Dorsolateral prefrontal cortex (tissue), 122 donors: ENCODE measurements at places on chromosomes 6 and 20.
A peak's percentile ranks its signal among the peaks of the same experiment; 100 is the strongest.

GRCh38 chr6:45569210-45569945 lies 191.6 kb upstream of the SUPT3H start:
- no peak for DNase-seq

- DNase-seq: no peak
Observed at GRCh38 chr6:21613809-21614208, 20.3 kb downstream of the SOX4 start.

DNA sequence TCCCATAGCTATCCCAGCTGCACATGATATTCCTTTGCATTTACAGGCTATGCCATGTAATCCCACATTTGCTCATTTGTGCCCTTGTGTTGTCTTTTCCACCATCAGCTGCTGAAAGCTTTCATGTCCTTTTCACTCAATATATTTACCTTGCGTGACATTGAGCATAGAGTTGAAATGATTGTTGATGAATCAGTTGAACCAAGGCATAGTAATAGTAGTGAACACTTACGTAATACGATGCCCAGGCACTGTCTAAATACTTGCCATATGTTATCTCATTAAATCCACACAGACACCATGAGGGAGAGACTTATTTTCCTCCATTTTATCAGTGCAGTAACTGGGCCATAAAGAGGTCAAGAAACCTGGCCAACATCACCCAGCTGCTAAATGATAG lies 13.1 kb downstream of the RNF8 start:
- no peak for DNase-seq

- no peak for DNase-seq
Observed at GRCh38 chr6:12014027-12014872, 2.1 kb downstream of the HIVEP1 start.

GRCh38 chr20:32358883-32359632 lies 927 bp downstream of the ASXL1 start:
- peak; percentile 43 for DNase-seq
